ENCODE measurements at places on chromosomes 4 and X.

GRCh38 chr4:118279920-118280432 lies 72.8 kb downstream of the PRSS12 start:
- no peak for DNase-seq

GRCh38 chrX:39430551-39430950 lies 629.3 kb downstream of the MID1IP1 start:
- DNase-seq = no peak

GRCh38 chr4:108635070-108635655 lies 14.8 kb downstream of the RPL34 start:
- no peak for DNase-seq

GRCh38 chr4:111618908-111619307 lies 526.3 kb upstream of the FAM241A start:
- no peak for DNase-seq

- no peak for DNase-seq
Measured at GRCh38 chrX:10280071-10280470, 123.3 kb downstream of the CLCN4 start.

GRCh38 chr4:1985780-1986577 lies 22.8 kb downstream of the NELFA start:
- DNase-seq = no peak

GRCh38 chr4:127856813-127857447 lies 23.8 kb upstream of the PLK4 start:
- no peak for DNase-seq

DNA sequence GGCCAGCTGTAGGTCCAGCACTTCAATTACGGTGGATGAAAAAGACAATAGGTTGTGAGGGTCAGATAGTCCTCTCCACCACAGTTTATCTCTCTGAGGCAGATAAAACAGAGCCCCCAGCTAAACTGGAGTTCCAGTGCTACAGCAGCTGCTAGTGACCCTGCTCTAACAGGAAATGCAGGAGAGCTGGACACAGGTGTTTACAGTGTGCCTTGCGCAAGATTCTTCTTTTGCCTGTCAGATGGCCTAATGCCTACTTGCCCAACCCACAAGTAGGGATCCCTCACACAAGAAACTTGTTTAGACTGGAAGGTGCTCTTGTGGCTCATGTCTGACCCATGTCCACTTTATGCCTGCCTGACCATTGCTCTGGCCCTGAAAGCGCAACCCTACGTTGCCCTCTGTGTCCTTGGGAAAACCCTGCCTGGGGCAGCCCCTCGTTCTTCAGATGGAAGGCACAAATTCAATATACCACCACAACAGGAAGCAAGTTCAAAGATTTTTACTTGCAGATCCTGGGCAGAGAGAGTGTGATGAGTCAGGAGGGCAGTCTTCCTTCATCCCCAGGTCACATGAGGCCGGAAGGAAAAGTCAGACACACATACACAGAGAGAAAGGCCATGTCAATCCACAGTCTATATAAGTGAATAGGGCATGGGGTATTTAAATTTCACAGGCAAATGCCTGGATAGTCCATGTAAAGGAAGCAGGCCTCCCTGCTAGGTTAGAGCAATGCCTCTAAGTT lies 105.1 kb upstream of the ADGRL3 start:
- no peak for DNase-seq

GRCh38 chr4:101787701-101788316 lies 2.7 kb upstream of the BANK1 start:
- DNase-seq = no peak

DNA sequence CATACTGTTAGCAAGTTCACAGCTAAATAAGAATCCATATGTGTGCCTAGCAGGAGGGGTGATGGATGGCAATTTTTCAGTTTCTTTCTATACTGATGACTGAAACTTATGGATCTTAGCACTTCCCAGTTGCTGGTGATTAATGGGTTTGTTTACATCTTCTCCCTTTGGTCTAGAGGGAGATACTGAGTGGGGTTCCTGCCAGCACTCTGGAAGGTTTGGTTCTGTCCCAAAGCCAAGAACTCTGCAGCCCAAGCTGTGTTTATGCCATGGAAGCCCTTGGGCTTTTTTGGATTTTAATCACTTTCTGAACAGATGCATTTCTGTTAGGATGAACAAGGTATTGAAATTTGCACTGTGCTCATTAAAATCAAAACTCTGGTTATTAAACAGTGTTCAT lies 43.5 kb downstream of the DDIT4L start:
- no peak for DNase-seq

GRCh38 chrX:386239-386767 lies 404 bp downstream of the PPP2R3B start:
- no peak for DNase-seq

DNA sequence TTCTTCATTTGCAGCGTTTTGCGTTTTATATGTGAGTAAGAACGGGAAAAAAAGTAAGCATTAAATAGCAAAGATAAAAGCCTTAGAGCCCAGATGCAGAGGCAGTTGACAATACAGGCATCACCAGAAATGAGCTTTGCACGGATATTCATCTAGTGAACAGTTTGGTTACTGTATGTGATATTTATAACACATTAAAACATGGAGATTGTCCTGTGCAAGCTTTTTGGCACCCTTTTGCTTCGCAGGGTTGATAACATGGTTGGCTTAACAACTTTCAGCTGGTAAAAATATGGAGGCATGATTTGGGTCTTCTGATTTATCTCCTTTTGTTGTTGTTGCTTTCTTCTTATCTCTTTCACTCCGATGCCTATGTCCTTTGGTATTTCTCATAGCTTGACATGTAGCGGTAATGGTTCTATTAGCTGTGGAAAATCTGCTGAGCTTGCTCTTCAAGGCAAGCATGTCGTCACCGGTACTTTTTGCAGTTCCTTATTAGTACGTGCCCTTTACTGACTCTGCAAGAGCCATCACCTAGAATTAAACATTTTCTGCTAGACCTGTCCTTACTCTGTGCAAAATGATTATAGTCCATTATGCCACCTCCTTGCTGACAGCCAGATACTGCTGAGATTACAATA lies 102.9 kb downstream of the PCDH7 start:
- no peak for DNase-seq

GRCh38 chr4:32427566-32427965 lies 1707.4 kb downstream of the PCDH7 start:
- no peak for DNase-seq

GRCh38 chr4:171583790-171584189 lies 229.4 kb upstream of the GALNTL6 start:
- no peak for DNase-seq

DNA sequence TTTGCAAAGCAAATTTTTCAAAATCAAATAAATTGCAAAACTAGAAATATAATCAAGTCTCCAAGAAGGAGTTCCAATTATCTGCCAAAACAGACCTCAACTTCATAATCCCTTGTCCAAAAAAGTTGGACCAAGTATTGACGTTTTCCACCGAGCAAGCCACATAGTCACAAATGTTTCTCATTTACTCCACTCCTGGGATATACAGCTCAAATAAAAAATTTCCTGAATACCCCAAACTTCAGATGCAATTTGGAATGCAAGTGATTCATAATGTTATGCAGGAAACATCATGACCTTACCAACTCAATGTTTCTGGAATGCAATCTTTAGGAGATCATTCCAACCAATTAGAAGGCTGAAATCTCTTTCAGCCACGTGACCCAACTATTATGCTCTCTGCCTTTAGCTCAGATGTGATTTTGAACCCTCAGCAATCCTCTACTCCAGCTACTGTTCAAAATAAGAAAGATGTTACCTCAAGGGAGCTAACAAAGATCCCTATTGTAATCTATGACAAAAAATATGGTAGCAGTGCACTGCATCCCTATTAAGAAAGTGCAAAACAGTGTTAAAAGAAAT lies 72.4 kb downstream of the PRDM5 start:
- DNase-seq = no peak

GRCh38 chr4:17468619-17469221 lies 43.2 kb downstream of the QDPR start:
- peak; percentile 22 for DNase-seq

DNA sequence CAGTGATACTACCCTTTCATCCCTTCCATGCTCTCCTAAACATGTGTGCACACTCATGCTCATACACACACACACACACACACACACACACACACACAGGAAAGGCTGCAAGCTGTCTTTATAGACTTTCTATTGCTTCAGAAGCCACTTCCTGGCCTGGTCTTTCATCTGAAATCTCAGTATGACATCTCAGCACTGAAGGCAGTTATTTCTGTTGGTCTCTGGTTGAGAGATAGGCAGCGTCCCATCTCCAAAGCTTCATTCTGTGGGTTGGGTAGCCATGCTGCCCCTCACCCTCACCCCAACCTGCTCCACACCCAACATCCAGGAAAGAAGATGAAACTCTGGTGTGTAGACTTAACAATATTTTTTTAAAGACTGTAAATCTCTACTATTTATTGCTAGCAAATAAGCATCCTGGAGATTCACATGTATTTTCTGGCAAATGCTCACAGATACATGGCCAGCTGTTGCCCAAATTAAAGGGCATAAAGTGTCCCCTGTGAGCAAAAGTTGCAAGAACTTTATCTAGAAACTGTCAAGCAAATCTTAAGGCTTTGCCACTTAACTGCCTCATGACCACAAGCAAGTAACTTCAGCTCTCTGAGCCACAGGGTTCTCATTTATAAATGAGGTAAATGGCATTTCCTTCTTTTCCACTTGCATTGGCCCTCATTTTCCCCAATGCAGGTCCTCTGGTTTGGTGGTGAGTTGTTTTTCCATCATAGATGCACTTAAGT lies 189.8 kb upstream of the AFF2 start:
- DNase-seq = no peak

DNA sequence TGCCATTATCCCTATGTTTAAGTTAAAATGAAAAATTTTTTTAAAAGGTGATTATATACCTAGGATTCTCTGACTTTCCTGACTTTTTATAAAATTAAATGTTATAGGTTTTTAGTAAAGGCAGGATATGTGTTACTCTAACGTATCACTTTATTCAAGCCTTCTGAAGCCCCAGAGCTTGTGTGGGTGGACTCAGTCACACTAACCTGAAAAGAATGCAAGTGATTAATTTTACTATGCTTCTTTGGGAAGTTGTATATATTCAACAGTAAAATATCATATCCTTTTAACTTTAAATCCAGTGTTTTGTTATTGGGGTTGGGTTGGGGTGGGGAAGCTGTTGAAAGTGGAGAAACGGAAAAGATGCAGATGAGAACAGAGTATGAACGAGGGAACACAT lies 22.8 kb downstream of the PDLIM3 start:
- no peak for DNase-seq

- no peak for DNase-seq
Measured at GRCh38 chrX:132956421-132957210, 1.8 kb downstream of the HS6ST2 start.

DNA sequence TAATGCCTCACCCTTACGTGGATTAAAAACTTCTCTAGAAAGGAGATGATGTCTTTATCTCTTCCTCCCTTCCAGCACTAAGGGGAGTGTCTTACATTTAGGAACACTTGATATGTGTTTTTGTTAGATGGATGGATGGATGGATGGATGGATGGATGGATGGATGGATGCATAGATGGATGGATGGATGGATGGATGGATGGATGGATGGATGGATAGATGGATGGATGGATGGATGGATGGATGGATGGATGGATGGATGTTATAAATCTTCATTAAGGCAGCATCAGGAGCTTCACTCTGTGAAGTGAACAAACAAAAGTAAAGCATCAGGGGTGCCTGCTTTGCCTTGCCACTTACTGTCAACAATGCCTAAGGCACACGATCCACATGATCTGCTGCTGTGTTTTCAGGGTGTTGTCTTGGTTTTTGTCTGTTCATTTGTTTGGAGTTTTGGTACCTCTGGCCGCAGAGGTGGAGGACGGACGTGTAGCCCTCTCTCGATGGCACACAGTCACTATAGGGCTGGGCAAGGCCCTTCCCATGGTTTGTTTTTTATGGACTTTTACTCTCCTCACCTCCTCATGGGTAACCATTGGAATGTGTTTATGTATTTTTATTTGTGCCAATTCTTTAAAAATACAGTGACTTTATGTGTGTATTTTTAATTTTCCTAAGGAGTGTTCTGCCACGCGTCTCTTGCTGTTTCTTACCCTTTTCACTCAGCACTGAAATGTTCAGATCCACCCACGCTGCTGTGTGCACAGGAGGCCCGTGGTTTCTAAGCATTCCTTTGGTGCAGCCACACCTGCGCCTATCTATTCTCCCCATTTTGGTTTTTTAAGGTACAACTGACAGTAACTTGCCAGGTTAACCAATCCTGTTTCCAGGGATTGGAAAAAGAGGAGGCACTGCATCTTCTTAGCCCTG lies 91.8 kb upstream of the ENPP6 start:
- DNase-seq = no peak

Data from hematopoietic multipotent progenitor cell treated with erythropoietin and hydrocortisone succinate and interleukin-3 and kit ligand, for 15 days (in vitro differentiated cells).